ENCODE measurements at places on chromosomes 5 and 9. TPM values are rescaled to one million over a fixed set of nuclear protein-coding genes. Genes with fewer than 3 reads are reported as not detected.

FANCC gene
- total RNA-seq, result 14.0 TPM

CDH6 gene
- 0.04 TPM for total RNA-seq

SAPCD2 gene
- total RNA-seq, result 42.1 TPM

DNA sequence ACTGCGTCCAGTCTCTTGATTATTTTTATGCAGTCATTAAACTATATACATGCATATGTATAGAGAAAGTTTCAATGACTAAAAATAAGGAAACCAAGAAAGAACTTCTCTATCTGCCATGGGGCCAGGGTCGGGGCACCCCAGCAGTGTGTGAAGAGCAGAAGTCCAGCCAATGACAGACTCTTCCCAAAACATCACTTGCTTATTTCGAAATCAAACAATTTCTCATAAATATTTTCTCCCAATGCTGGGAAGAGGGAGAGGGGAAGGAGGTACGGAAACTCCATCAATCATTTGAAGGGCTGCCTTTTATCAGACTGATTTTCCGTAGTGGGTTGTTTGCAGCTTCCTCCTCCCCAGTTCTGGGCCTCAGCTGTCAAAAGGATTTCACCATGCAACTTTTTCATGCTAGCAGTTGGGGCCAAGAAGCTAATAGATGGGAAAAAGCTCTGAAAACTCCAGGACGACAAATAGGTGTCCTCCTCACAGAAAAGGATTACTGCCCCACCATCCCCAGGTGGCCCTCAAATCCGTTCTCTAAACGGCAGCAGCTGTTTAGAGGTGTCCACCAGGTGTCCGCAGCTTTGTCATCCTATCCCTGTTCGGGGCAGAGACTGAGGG, 617 bp upstream of the FPGS start:
- H3K36me3 ChIP-seq, result peaks cover 6% of the 10 kb centered on the region
- peak overlapping the region; percentile 75 for H3K27ac ChIP-seq
- H3K27me3 ChIP-seq, result no peaks in the 10 kb centered on the region
- H3K4me1 ChIP-seq, result peaks cover 16% of the 10 kb centered on the region
- peak; percentile 70 for DNase-seq

- H3K36me3 ChIP-seq, result no peaks in the 10 kb centered on the region
- no peaks in the 10 kb centered on the region for H3K4me1 ChIP-seq
- H3K4me3 ChIP-seq, result no peak overlapping the region
- DNase-seq, result peak; percentile 10
Observed at GRCh38 chr5:94577466-94578245, 40.7 kb downstream of the KIAA0825 start.

- H3K36me3 ChIP-seq, result no peaks in the 10 kb centered on the region
- H3K4me1 ChIP-seq, result no peaks in the 10 kb centered on the region
- peak; percentile 93 for DNase-seq
- H3K27ac ChIP-seq, result no peak overlapping the region
- H3K27me3 ChIP-seq, result no peaks in the 10 kb centered on the region
Observed at GRCh38 chr5:37738057-37738691, 101.7 kb downstream of the GDNF start.

GRCh38 chr5:66814146-66814991, 218.2 kb downstream of the MAST4 start:
- H3K4me1 ChIP-seq, result peaks cover 42% of the 10 kb centered on the region
- no peaks in the 10 kb centered on the region for H3K27me3 ChIP-seq
- no peaks in the 10 kb centered on the region for H3K36me3 ChIP-seq
- DNase-seq, result peak; percentile 61

GRCh38 chr5:139952574-139952973, 90.5 kb downstream of the NRG2 start:
- H3K4me3 ChIP-seq, result no peak overlapping the region
- no peak overlapping the region for H3K27ac ChIP-seq

- no peaks in the 10 kb centered on the region for H3K27me3 ChIP-seq
- H3K4me3 ChIP-seq, result no peak overlapping the region
- H3K27ac ChIP-seq, result no peak overlapping the region
Observed at GRCh38 chr5:145362266-145362665, 472.9 kb downstream of the PRELID2 start.

DNA sequence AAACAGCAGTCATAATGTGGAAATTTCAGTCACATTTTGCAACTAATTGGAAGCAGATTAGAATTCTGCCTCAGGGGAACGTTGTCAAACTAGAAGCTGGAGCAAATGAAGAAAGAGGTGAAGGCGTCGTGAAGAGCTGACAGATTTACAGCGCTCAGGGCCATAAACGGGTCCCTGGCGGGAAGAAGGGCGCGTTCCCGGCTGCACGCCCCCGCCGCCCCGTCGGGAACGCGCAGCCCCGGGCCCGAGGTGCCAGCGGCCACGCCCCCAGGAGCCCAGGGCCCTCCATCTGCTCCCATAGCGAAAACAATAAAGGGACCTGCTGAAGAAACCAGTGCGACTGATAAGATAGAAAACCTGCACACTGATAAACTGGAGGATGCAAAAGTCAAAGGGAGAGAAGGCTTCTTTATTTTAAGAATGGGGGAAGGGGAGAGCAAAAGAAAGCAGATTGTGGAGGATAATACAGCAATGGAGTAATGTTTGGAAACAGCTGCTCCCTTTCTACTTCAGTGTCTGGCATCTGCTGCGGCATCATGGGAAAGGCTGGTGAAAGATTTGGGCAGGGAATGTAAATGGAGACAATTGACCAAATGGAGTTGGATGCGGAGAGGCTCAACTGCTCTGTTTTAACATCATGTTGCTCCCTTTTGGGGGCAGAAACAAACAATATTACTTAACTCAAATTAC, 11.1 kb downstream of the ZNF608 start:
- no peaks in the 10 kb centered on the region for H3K36me3 ChIP-seq
- H3K4me1 ChIP-seq, result peaks cover 89% of the 10 kb centered on the region
- H3K27me3 ChIP-seq, result no peaks in the 10 kb centered on the region
- H3K27ac ChIP-seq, result peak overlapping the region; percentile 98
- peak overlapping the region; percentile 4 for H3K4me3 ChIP-seq

DNA sequence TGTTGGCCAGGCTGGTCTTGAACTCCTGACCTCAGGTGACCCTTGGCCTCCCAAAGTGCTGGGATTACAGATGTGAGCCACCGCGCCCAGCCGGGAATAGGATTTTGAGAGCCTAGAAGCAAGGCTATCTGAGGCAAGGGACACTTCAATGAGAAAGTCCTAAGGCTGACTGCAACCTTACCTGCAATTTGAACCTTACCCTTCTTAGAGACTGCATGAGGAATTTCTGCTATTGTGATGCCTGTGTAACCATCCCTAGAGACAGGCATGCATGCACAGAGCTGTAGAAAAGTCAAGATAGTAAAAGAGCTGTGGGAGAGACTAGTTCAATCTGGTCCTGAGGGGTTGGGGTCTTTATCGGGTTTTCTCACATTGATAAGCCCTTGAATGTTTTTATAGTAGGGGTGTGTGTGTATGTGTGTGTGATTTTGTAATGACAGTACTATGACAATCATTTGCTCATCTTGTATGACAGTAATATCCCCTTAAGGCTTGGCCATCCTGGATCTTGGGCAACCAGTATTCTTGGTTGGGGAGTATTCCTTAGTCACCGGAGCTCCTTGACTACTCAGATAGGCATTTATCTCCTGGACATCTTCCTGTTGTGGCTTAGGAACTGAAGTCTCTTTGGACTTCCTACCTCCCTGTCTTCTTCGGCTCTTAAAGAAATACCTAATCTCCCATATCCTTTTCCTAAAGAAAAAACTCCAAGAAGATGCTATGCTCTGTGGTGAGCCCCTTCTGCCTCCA, 11.2 kb downstream of the DNAJB5 start:
- H3K4me3 ChIP-seq, result no peak overlapping the region
- peaks cover 19% of the 10 kb centered on the region for H3K4me1 ChIP-seq
- no peaks in the 10 kb centered on the region for H3K27me3 ChIP-seq
- no peak overlapping the region for H3K27ac ChIP-seq
- peaks cover 6% of the 10 kb centered on the region for H3K36me3 ChIP-seq

- no peak overlapping the region for H3K27ac ChIP-seq
- H3K4me3 ChIP-seq, result no peak overlapping the region
- H3K4me1 ChIP-seq, result no peaks in the 10 kb centered on the region
- H3K36me3 ChIP-seq, result no peaks in the 10 kb centered on the region
Observed at GRCh38 chr5:3214838-3215374, 380.7 kb upstream of the IRX1 start.

GRCh38 chr5:112077180-112077579, 320.2 kb upstream of the NREP start:
- H3K27ac ChIP-seq, result no peak overlapping the region
- H3K4me3 ChIP-seq, result no peak overlapping the region
- DNase-seq, result no peak
- H3K36me3 ChIP-seq, result no peaks in the 10 kb centered on the region
- H3K27me3 ChIP-seq, result no peaks in the 10 kb centered on the region

DNA sequence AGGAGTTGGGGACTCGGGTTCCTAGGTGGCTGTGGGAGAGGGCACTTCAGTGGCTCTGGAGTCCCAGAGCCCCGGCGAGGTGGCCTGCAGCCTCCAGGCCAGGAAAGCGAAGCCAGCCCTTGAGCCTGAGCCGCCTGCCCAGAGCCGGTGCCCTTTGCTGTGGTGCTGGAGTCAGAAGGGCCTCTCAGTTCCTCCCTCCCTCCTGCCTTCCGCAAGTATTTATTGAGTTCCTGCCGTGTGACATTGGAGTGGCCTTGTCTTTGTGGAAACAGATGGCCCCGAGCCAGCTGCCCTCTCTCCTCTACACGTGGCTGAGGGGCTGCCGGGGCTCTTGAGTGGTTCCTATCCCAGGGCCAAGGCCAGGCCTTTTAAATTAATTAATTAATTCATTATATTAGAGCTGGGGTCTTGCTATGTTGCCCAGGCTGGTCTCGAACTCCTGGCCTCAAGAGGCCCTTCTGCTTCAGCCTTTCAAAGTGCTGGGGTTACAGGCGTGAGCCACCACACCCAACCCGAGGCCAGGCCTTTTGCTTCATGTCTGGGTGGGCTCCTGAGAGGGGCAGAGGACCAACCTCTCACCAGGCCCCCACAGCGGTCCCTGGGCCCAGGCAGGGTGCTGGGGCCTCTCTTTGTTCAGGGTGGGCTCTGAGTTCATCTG, 45.6 kb upstream of the IER5L start:
- H3K4me1 ChIP-seq, result peaks cover 23% of the 10 kb centered on the region
- H3K27ac ChIP-seq, result peak overlapping the region; percentile 74
- H3K36me3 ChIP-seq, result no peaks in the 10 kb centered on the region

GRCh38 chr9:114046875-114047274, 31.2 kb downstream of the AMBP start:
- no peaks in the 10 kb centered on the region for H3K4me1 ChIP-seq
- DNase-seq, result no peak
- no peak overlapping the region for H3K27ac ChIP-seq
- H3K27me3 ChIP-seq, result no peaks in the 10 kb centered on the region

GRCh38 chr5:16914584-16914983, 21.5 kb downstream of the MYO10 start:
- no peak for DNase-seq
- H3K27me3 ChIP-seq, result no peaks in the 10 kb centered on the region
- H3K4me3 ChIP-seq, result no peak overlapping the region
- no peak overlapping the region for H3K27ac ChIP-seq
- H3K36me3 ChIP-seq, result no peaks in the 10 kb centered on the region

GRCh38 chr9:74859786-74860185, 27.9 kb downstream of the TRPM6 start:
- no peaks in the 10 kb centered on the region for H3K36me3 ChIP-seq
- H3K4me3 ChIP-seq, result no peak overlapping the region
- no peaks in the 10 kb centered on the region for H3K27me3 ChIP-seq
- DNase-seq, result no peak

DNA sequence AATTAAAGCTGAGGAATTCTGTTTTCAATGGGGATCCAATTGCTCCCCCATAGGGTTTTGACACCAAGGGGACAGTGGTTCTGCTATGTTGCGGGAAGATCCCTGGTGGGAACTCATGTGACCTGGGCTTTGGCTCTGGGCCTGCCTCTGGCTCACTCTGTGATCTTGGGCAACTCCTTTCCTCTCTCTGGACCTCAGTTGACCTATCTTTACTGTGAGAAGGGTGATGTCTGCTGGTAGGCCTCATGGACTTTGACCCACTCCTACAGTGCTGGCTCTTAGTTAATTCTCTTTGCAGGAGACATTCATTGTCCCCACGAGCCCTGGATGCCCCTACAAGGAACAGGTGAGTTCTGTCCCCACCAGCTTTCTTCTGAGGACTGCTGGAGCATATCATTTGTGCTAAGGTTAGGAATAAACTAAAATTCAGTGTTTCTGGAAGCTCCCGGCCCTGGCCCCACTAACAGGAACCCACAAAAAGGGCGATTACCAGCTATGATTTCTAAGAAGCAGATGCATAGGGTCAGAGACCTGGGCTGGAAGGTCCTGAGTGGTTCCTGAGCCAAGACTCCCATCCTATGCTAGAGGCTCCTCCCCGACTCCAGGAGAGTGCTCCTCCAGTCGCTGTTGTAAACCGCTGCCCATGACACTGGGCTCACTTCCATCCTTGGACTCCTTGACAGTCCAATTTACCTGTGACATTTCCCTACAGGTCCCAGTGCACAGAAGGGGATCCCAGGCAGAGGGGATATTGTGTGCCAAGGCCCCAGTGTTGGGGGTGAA, 218.3 kb downstream of the PAX5 start:
- H3K27me3 ChIP-seq, result no peaks in the 10 kb centered on the region
- H3K4me3 ChIP-seq, result no peak overlapping the region
- H3K27ac ChIP-seq, result no peak overlapping the region

- H3K4me1 ChIP-seq, result no peaks in the 10 kb centered on the region
- H3K27ac ChIP-seq, result no peak overlapping the region
- DNase-seq, result peak; percentile 91
- H3K4me3 ChIP-seq, result no peak overlapping the region
Observed at GRCh38 chr5:132012371-132013005, 1.0 kb upstream of the ACSL6 start.

GRCh38 chr5:137167187-137167586, 331.9 kb downstream of the SPOCK1 start:
- H3K4me1 ChIP-seq, result no peaks in the 10 kb centered on the region
- H3K4me3 ChIP-seq, result no peak overlapping the region
- H3K36me3 ChIP-seq, result no peaks in the 10 kb centered on the region
- no peak overlapping the region for H3K27ac ChIP-seq
- DNase-seq, result no peak
- no peaks in the 10 kb centered on the region for H3K27me3 ChIP-seq

DNA sequence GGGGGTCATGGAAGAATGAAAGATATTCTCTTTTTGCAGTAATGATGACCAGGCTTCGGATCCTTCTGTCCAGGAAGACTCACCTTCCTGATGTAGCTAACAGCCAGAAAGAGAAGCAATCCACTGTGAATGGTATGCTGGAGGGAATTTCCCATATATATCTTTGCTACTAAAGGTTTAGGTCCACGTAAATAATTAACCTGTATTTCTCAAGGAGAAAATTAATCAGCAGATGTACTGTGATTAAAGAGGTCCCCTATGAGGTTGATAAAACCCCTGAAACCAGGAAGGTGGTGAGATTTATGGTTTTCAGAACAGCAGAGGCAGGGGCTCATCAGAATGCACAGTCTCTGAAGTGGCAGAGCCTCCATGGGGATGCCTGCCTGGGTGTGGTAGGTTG, 11.4 kb upstream of the RAB3C start:
- no peaks in the 10 kb centered on the region for H3K27me3 ChIP-seq
- no peak overlapping the region for H3K27ac ChIP-seq
- H3K4me3 ChIP-seq, result no peak overlapping the region
- no peak for DNase-seq
- H3K4me1 ChIP-seq, result no peaks in the 10 kb centered on the region

DNA sequence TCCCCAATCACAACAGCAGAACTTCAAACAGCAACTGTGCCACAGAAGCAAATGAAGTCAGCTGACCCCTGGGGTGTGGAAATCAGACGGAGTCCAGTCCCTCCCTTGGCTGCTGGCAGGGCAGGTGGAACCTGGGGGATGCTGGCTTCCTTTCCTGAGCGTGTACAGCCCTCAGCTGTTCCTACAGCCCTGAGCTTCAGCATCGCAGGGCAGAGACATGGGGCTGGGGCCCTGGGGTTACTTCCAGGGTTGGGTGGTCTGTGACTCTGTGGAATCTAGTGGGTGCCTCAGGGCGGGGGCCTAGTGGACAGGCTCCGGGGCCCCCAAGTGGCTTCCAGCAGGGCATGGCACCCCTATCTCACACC, 7.3 kb upstream of the RXRA start:
- H3K4me3 ChIP-seq, result no peak overlapping the region
- DNase-seq, result no peak
- no peaks in the 10 kb centered on the region for H3K36me3 ChIP-seq
- H3K4me1 ChIP-seq, result peaks cover 81% of the 10 kb centered on the region
- H3K27ac ChIP-seq, result peak overlapping the region; percentile 22
- no peaks in the 10 kb centered on the region for H3K27me3 ChIP-seq

All from cardiac muscle cell (in vitro differentiated cells and primary cell).